ENCODE measurements at places on chromosomes 7 and 10. TPM values are rescaled to one million over a fixed set of nuclear protein-coding genes. Genes with fewer than 3 reads are reported as not detected.

The PAPSS2 gene
- polyA plus RNA-seq: 36.0 TPM

DNA sequence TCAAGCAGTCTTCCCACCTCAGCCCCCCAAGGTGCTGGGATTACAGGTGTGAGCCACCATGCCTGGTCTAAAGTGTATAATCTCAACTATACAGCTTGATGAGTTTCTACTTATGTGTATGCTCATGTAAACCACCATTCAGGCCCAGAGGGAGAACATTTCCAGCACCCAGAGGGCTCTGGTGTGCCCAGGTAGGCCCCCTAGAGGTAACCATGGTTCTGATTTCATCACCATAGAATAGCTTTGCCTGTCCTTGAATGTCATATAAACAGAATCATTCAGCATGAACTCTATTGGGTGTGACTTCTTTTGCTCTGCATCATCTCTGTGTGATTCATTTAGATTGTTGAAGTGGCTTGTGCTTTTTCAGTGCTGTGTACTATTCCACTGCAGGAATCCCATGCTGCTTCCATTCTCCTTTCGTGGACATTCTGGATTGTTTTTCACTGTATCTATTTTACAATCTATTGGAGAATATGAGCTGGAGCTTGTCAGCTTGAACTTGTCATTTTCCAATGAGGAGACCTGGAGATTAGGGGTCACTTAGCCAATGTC is 35.2 kb downstream of the COL26A1 start:
- DNase-seq: no peak

- DNase-seq: no peak
Observed at GRCh38 chr7:104550362-104550761, 222.0 kb downstream of the LHFPL3 start.

DNA sequence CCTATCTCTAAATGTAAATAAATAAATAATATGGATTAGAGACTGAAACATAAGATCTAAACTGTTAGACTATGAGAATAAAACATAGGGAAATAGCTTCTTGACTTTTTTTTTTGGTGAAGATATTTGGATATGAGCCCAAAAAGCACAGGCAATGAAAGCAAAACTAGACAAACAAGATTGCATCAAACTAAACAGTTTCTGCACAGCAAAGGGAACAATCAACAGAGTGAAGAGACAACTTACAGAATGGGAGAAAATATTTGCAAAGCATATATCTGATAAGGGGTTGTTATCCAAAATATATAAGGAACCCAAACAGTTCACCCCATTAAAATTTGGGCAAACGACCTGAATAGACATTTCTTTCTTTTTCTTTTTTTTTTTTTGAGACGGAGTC is 148.1 kb downstream of the SUGCT start:
- DNase-seq: no peak

- no peak for DNase-seq
Observed at GRCh38 chr10:13617116-13617515, 30.4 kb downstream of the PRPF18 start.

The SPDYE2B gene
- 0.60 TPM for polyA plus RNA-seq

The VIM gene
- polyA plus RNA-seq: 1,312 TPM

DNA sequence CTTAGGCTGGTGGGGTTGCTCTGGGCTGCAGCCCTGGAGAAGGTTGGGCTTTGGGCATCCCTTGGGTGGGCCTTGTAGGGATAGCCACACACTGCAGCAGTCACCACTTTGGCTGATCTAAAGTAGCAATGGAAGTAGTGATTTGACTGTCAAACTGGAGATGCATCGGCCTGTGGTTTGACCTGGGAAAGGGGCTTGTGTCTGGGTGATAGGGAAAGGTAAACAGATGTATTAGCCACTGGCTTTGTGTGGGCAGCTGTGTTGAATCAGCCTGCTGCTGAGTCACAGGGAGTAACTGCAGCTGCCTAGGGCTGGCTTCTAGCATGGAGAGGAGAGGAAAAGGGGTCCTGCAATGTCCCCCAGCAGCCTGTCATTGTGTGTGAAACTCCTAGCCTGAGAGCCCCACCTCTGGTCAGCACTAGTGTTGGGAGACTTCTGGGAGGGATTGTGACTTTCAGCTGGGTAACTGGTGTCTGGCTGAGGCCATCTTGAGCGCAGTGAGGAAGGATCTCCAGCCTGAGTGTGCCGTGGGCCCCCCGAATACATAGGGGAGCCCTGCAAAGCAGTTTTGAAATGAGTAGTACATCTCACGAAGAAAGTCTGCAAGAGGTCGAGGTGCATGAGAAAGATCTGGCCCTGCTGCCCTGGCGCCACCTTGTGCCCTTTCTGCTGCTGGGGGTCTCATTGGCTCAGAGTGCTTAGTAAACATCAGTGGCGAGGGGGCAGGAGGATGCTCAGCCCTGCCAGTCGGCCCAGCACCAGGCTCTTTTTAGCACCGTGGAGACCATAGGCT is 117.3 kb downstream of the FANK1 start:
- no peak for DNase-seq

- DNase-seq: no peak
Observed at GRCh38 chr7:2764621-2765020, 76.6 kb downstream of the AMZ1 start.

The PNLIP gene
- polyA plus RNA-seq: not detected
